NB4 (cell line): ENCODE measurements at places on chromosomes 7 and 10.

DNA sequence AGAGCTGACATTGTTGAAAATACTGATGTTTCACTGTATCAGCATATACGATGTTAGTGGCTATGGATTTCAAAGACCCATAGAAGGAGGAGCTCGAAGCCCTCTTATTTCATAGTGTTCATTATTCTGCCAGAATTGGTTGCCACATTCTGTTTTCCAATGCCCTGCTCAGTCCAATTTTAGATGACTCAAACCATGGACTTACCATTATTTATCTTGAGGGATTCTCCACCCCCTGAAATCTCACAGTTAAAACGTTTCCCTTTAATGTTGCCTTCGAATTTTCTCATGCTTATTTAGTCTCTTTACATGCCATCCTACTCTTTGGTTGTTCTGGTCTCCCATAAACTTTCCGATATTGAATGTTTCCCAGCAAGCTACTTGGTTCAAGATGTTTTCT is 264.5 kb downstream of the HDAC9 start:
- DNase-seq: no peak

DNA sequence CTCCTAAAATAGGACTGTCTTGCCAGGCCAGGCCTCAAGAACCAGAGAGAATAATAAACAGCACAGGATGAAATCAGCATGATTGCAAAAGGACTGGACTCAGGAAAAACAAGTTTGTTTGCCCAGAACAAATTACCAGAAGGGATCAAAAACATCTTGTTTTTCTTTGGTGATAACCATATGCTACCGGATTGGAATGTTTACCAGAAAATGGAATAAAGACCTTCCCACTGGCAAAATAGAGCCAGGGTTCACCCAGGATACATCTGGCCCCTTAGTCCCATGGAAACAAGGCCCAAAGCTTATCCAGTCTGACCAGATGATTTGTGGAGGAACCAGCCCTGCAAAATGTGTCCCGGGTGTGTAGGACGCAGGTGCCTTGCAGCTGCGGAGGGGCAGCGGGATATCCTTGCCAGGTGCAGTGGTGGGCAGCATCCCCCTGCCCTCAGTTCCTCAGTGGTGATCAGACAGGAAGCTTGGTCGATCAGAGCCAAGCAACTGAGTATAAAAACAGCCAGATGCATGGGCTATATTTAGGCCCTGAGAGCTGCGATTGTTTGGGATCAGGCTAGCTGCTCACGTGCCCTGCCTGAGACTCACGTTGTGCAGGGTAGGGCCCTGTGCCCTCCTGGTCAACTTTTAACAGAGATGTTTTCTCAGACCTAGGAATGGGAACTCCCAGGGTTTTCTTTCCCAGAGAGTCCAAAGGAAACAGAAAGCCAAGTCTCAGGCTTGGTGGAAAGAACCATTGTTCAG is 4.6 kb upstream of the ZNF22 start:
- DNase-seq: peak; percentile 59

GRCh38 chr10:43134126-43134905 is 3.9 kb upstream of the CSGALNACT2 start:
- DNase-seq: no peak

- DNase-seq: peak; percentile 72
These were observed 44.6 kb upstream of the RSBN1L start for GRCh38 chr7:77651575-77652162.

GRCh38 chr10:7409045-7409731 is 1.6 kb downstream of the SFMBT2 start:
- peak; percentile 73 for DNase-seq

DNA sequence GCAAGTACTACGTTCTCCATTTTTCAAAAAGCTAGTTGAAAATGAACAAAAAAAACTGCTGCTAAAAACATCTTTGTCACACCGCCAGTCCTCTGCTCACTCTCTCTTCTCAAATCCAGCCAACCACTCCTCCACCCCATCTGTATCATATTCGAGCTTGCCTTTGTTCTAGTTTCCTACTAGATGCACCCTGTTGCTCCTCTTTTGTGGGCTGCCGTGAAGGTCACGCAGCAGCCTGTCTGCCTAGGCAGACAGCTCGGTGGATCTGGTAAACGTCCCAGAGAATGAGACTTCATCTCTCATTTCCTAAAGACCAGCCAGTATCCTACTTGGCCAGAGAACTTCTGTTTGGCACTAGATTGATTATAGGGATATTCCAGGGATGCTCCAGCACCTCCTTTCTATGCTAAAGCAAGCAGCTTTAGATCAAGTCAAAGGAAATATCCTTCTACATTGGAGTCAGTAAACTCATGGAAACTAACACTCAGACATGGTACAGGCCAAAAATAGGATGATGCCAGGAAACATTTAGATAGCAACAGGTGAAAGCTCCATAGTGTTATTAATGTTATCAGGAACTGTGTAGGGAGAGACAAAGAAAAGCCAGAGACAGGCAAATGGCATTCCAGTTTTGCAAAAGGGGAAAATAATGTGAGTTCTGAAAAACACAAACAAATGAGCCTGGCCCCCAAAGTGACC is 8.7 kb upstream of the PLXNA4 start:
- no peak for DNase-seq

GRCh38 chr7:91287371-91288084 is 23.3 kb downstream of the FZD1 start:
- no peak for DNase-seq

DNA sequence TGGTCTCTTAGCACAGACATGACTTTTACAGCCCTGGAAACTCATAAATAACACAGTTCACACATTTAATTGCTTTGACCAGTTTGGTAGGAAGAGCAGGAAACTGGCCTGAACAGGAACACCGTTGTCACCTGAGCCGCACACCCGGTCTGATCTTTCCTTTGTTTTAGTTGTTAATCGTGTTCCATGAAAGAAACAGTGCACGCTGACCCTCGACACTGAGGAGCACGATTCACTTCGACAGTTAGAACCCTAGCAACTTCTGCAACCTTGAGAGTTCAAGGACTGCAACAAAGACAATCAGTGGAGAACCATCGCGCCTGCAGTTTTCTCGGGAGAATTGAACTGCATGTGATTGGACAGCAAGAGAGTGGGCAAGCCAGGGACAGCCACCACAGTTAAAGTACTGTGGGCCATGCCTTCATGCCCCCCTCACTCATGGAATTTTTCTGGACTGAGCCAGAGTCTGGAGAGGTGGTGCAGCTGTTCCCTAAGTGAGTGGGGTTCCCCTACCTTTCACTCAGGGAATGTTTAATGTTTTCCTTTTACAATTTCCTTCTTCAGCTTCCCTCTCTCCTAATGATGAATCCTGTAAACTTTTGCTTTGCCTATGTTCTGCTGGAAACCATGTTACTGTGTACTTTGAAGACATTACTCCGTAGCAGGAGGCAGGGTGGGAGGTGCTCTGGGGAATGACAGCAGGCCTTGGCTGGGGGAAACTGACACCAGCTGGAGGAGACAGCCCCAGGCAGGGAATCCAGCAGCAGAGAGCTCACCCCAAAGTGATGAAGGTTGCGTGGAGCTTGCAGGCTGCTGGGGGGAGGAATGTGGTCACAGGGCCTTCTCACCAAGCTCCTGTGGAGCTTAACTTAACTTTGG is 198.7 kb downstream of the ZNF438 start:
- no peak for DNase-seq

DNA sequence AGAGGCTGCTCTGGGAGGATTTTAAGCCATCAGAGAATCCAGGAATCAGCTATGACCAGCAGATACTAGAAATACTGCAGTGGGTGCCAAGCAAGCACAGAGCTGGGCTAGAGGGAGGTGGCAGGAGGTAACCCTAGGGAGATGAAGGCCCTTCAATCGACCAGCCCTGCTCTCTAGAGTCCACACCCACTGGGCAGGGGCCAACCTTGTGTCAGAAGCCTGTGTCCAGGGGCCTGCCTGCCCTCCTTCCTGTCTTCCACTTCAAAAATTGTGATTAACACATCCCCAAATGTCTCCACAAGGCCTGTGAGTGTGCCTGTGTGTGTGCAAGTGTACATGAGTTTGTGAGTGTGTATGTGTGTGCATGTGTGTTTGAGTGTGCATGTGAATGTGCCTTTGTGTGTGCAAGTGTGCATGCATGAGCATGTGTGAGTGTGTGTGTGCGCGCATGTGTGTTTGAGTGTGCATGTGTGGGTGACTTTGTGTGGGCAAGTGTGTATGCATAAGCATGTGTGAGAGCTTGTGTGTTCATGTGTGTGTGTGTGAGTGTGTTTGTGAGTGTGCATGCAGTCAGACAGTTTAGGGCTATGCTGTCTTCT is 367.7 kb downstream of the SFMBT2 start:
- peak; percentile 52 for DNase-seq

DNA sequence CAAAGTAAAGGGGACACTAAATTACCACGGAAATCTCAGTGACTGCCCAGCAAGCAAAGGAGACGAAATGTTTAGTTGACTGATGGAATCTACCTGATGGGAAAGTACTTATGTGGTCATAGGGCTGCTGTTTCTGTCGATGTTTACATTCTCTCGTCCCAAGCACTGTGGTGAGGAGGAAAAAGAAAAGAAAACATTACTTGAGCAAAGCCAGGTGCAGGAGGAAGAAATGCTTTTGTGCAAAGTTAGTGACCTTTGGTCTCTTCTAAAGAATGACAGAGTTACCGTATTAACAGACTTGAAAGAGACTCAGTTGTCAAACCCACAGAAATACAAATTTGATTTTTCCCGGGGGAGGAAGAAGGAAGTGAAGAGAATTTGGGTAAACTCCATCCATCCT is 43.3 kb upstream of the FMC1 start:
- DNase-seq: no peak

DNA sequence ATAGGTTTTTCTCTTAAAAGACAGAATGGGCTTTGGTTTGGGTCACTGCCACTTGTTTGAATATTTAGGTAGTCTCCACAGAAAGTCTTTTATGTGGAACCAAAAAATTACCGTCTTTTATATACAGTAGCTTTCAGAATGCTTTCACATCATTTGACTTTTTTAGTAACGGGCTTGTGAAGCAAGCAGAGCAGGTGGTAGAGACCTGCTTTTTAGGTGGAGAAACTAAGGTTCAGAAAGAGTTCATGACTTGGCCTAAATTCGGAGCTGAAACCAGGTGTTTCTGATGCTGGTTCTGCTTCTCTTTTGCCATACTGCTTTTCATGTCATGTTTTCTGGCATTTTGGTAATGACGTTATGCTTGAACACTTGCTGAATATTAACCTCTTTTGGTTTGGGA is 36.3 kb downstream of the GARS1 start:
- no peak for DNase-seq

DNA sequence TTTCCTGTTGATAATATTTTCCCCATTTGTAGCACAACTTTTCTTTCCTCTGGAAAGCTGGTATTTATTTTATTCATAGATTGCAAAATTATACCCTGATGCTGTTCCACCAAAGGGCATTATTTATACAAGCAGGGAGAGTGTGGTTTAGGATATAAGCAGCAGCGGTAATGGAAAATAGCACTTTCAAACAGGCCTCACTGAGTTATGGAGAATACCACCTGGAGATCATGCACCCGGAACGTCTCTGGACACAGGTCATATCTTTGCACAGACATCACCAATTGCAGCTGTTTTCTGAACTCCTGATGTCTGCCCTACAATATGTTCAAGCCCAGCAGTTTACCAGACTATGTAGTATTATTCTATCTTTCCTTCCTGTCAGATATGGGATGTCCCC is 2.0 kb upstream of the CALD1 start:
- no peak for DNase-seq

DNA sequence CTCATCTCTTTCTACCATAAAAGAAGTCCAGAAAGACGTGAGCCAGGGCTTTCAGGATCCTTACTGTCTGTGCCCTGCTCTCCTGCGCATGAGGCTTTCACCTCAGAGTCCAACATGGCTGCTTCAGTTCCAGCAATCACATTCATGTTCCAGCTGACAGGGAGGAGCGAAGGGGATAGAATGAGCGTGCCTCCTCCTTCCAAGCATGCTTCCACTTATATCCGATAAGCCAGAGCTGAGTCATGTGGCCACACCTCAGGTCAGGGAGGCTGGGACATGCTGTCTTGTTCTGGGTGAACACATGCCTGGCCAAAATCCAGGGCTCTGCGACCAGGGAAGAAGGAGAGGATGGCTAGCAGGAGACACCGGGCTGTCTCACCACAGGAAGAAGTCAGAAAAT is 248.2 kb downstream of the SKAP2 start:
- DNase-seq: no peak

- no peak for DNase-seq
These were observed 161.1 kb upstream of the ZMIZ1 start for GRCh38 chr10:78907551-78908211.

DNA sequence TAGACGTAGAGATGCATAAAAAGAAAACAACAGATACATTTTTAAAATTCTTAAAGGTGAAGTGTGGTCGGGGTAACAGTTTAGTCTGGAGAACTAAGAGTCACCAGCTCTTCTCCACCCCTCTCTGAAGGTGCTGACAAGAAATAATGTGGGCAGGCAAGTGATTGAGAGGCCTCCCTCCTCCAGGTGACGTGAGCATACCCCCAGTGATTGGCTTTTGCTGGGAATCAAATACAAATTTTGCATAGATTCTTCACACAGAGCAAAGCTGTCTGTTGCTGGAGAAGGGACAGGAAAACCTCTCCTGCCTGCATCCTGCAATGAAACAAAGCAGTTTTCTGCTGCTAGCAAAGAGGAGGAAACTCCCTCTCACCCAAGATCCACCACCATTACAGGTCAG is 115.0 kb downstream of the DGKB start:
- DNase-seq: no peak

GRCh38 chr7:149880638-149881311 is 7.0 kb downstream of the ATP6V0E2 start:
- peak; percentile 3 for DNase-seq

GRCh38 chr7:28133872-28134271 is 46.7 kb downstream of the JAZF1 start:
- no peak for DNase-seq

DNA sequence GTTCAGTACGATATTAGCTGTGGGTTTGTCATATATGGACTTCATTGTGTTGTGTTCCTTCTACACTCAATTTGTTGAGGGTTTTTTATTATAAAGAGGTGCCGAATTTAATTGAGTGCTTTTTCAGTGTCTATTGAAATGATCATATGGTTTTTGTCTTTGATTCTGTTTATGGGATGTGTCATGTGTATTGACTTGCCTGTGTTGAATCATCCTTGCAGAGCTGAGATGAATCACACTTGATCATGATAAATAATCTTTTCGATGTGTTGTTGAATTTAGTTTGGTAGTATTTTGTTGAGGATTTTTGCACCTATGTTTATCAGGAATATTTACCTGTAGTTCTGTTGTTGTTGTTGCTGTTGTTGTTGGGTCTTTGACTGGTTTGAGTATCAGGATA is 39.8 kb downstream of the ATOH7 start:
- DNase-seq: no peak

DNA sequence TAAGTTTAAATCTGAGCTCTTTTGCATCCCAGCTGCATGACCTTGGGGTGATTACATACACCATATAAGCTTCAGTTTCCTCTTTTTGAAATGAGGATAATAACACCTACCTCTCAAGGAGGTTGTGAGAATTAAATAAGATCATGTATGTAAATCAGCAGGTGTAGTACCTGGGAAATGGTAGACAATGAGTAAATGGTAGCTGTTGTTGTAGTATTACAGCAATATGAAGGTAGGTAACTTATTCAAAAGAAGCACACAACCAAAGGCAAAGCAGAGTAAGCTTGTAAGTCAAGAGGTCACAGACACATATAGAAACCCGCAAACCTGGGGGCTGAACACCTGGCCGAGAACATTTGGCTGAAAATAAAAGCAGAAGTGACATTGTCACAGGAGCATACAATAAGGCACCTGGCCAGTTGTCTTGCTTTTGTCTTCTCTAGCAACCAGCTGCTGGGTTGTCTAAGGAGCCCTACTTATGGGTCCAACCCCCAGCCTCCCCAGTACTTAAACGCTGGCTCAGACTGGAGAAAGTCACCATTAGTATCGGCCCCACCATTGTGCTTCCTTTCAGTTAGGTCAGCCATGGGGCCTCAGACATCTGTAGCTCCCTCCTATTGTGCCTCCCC is 203.6 kb upstream of the MKLN1 start:
- DNase-seq: no peak
